ENCODE measurements at places on chromosomes 12 and 14. TPM values are rescaled to one million over a fixed set of nuclear protein-coding genes. Genes with fewer than 3 reads are reported as not detected.

DNA sequence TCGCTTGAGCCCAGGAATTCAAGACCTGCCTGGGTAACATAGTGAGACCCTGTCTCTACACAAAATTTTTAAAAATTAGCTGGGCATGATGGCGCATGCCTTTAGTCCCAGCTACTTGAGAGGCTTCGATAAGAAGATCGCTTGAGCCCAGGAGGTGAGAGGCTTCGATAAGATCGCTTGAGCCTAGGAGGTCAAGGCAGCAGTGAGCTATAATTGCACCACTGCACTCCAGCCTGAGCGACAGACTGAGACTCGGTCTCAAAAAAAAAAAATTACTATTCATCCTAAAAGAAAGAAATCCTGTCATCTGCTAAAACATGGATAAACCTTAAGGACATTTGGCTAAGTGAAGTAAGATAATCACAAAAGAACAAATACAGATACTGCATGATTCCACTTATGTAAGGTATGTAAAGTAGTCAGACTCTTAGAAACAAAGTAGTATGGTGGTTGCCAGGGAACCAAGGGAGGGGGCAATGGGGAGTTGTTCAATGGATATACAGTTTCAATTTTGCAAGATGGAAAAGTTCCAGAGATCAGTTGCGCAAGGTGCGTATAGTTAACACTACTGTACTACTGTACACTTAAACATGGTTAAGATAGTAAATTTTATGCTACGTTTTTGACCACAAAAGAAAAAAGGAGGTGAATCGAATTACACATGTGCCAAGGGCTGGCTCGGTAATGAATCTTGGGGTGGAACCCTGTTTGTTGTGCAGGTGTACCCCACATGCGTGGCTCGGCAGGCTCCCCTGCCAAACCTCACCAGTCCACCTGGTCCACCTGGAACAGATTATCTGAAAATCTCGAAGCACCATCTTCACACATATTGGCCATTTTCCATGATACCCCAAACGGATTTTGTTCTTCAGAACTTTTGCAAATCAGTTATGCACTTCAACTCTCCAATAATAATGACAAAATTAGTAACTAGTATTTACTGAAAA, 18.3 kb upstream of the ATP2A2 start:
- DNase-seq, result no peak

Gene AKAP6
- total RNA-seq, result 1.0 TPM

DNA sequence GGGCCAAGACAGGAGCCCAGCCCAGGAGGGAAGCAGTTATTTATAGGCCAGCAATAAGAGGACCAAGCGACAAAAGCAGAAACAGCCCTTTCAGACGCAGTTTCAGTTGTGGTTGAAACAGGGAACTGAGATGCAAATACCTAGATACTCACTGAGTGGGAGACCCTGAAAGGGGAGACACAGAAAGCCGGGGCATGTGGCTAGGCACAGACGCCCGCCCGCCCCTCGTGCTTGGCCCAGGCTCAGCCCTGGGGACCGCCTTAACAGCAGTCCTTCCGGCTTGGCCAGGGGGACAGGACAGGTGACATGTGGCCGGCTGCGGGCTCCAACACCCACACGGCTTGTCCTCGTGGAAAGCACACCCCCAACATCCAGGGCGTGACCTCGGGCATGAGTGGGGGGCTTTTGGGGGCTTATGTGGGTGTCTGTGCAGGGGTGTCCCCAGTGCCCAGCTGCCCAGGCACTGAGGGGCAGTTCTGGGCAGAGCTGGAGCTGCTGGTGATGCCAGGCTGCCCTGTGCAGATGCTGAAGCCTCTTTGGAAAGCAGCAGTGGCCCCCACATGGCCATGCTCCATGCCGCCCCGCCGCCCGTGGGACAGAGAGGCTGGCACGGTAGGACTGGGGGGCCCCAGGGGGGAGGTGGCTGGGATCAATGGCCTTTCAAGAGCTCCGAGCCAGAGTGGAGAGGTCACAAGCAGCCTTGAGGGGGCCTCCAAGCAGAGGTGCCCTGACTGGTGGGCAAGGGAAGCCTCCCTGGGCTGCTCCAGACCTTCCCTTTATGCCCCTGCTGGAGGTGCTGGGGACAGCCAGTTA, 2.1 kb downstream of the PLD4 start:
- DNase-seq, result no peak

Gene NID2
- 0.37 TPM for total RNA-seq

DNA sequence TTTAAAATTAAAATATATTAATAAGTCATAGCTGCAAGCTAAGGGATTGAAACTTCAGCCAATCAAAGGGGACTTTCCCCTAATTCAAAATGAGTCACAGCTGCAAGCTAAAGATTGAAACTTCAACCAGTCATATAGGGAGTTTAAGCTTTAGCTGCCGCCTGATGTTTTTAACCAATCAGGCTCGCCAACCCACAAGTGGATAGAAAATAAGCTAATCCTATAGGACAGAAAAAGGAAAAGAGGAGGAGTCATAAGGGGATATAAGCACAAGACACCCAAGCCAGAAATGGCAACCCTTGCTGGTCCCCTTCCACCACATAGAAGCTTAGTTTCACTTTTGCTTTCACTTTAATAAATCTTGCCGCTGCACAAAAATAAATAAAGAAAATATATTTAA, 1154.6 kb downstream of the GALC start:
- no peak for DNase-seq

DNA sequence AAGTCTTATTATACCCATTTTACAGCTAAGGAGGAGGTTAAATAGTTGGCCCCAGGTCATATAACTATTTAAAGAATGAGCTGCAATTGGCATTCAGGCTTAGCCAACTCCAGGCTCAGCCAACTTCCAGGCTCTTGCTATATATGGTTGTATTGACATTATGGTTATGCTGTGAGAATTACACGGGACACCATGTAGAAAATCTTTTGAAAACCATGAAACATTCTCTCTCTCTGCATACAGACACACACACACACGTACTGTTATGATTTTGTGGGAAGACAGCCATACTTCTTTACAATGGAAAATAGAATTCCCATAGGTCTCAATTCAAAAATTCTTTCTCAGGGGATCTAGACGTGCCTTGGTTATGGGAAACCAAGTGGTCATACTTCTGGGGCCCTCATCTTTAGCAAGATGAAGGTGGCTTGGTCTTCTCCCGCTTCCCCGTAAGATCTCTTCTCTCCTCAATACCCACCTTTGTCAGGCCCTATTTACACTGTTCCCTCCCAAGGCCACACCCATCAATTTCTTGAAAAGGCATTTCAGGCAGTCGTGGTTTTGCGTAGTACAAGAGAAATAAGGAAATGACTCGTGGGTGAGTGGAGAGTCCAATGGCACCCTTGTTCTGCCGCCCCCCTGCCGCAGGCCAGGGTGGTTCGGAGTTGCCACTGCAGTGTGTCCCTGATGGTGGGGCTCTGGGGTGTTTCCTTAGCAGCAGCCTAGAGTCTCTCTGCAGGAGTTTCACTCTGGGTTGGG, 10.0 kb upstream of the GPRC5A start:
- DNase-seq, result no peak

- no peak for DNase-seq
Observed at GRCh38 chr12:97556302-97556779, 93.7 kb downstream of the RMST start.

GRCh38 chr12:27821259-27821973, 41.4 kb upstream of the MANSC4 start:
- no peak for DNase-seq

GRCh38 chr12:4307593-4308333, 13.2 kb upstream of the TIGAR start:
- no peak for DNase-seq

Gene SLC25A47
- not detected for total RNA-seq

- DNase-seq, result no peak
Observed at GRCh38 chr14:59215322-59215721, 26.9 kb downstream of the DAAM1 start.

GRCh38 chr12:6914246-6914946, at the start of gene ENO2:
Gene ENO2 (plus strand): TSS chr12:6914580. CDS start chr12:6915833, 1,253 bp downstream.
- DNase-seq, result peak; percentile 74

Gene TUBA1C
- total RNA-seq, result 355 TPM

Gene AMDHD1
- 0.30 TPM for total RNA-seq

Gene EEF1AKMT3
- total RNA-seq, result 5.8 TPM

GRCh38 chr14:56044196-56044595, 74.0 kb upstream of the PELI2 start:
- DNase-seq, result no peak

GRCh38 chr12:123278101-123278627, 6.5 kb upstream of the CDK2AP1 start:
- DNase-seq, result no peak

DNA sequence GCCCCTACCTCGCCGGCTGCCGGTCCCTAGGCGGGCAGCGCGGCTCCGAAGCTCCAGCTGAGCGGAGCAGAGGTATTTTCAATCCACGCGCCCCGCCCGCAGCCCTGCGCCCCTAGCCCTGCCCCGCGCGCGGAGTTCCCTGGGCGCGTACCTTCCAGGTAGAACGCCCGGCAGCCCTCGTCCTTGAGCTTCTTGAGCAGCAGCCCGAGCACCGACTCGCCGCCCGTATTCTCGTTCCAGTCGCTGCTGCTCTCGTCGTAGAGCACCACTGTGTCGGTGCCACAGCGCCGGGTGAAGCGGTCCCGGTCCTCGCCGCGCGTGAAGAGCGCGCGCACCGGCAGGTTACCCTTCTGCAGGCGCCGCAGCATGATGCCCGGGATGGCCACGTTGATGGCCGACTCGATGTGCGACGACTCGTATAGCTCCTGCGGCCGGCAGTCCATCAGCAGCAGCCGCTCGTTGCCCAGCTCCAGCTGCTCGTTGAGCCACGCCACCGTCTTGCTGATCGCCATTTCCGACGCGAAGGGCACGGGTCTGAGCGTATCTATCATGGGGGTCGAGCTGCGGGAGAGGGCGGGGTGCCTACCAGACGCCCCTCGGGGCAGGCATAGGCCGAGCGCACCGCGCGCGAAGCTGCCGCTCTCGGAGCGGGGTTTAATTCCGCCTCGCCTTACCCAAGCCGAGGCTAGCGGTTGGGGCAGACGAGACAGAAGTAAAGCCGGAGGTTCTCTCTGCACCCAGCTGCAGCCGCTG, 636 bp downstream of the DUSP6 start:
- DNase-seq, result no peak

Gene BHLHE41
- total RNA-seq, result not detected

Gene CCDC77
- total RNA-seq, result 14.4 TPM

Gene KRT74
- not detected for total RNA-seq

- no peak for DNase-seq
Observed at GRCh38 chr12:49984476-49985359, 12.0 kb downstream of the AQP6 start.

Gene STK38L
- 24.2 TPM for total RNA-seq

Gene PTPRO
- not detected for total RNA-seq

- no peak for DNase-seq
Observed at GRCh38 chr12:50750366-50750765, 13.5 kb upstream of the ATF1 start.

GRCh38 chr12:5188472-5188871, 144.8 kb downstream of the KCNA5 start:
- DNase-seq, result no peak

Gene SMIM41
- total RNA-seq, result 0.16 TPM

DNA sequence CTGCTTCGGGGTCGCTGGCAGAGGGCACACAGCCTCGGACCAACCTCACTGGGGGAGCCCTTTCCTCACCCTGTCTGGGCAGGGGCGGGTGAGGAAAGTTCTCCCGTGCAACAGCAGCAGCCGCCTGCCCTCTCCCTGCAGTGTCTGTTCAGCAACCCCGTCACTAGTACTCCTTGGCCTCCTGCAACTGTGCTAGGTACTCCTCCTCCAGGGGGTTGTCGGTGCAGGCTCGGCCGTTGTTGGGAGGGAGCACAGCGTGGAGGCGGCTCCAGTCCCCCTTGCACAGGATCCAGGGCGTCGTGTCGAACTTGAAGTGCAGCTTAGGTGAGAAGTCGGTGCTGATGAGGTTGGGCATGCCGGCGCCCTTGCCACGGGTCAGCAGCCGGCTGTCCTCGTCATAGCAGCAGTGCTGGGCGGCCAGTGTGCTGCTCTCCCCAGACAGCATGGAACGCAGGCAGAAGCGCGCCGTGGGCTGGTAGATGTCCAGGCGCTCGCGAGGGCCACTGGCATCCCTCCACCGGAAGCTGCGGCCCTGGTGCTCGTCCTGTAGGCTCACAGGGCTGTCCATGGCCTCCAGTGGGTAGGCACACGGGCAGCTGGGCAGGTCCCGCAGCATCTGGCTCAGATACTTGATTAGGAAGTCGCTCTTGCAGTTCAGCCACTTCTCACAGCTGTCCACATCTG, 17.7 kb downstream of the AHSA1 start:
- no peak for DNase-seq

Gene LUM
- total RNA-seq, result not detected

Gene PLEKHG7
- total RNA-seq, result not detected

Gene IFNG
- 46.3 TPM for total RNA-seq

DNA sequence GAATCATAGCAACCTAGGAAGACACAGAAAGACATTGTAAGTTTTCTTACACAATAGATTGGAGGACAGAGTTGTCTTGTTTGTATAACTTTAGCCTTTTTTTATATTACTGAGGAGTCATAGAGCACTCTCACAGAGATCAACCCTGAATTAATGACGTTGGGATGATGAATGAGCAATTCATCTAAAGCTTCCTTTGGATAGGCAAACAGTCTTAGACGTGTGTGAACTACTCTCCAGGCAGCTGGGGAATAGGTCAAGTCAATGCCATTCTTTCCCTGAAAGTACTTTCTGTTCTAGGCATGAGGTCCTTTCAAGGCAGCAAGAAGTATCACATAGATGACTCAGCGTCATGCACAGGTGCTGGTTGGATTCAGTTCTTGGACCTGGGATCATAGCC, 369.1 kb upstream of the NOVA1 start:
- DNase-seq, result no peak

- DNase-seq, result no peak
Observed at GRCh38 chr14:59754256-59754655, 116.3 kb downstream of the RTN1 start.

GRCh38 chr12:116882742-116883141, 1.5 kb upstream of the HRK start:
- DNase-seq, result no peak

Gene ESRRB
- total RNA-seq, result 0.23 TPM

GRCh38 chr12:12190087-12190809, 76.6 kb downstream of the LRP6 start:
- no peak for DNase-seq

DNA sequence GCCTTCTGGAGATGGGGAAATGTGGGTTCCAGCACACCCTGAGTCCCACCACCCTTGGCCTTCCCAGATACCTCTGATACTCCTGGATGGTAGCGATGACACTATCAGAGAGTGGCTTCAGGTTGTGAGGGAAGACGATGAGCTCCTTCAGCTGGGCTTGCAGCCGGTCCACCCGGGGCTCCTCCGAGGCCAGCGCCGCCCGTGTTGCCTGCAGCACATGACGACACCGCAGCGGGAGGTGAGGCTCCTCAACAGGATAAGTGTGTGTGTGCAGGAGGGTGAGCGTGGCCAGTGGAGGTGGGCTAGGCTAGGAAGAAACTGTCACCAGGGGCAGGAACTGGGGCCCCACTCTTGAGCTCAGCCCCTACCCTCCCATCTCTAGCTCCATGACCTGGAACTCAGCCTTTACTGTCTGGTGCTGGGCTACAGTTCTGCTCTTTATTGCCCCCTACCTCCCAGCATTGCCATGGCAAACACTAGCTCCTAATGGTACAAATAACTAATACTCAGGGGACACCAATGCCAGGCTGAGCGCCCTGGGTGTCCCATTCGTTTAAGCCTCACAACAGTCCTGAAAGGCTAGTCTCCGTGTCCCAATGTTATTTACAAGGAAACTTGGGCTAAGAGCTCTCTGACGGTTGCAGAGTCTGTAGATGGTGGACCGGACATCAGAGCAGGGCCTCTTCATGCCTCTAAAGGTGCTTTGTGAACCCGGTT, 64.1 kb downstream of the SYNE3 start:
- DNase-seq, result no peak
